T-helper 1 cell (primary cell): ENCODE measurements at places on chromosomes 6 and 20.

DNA sequence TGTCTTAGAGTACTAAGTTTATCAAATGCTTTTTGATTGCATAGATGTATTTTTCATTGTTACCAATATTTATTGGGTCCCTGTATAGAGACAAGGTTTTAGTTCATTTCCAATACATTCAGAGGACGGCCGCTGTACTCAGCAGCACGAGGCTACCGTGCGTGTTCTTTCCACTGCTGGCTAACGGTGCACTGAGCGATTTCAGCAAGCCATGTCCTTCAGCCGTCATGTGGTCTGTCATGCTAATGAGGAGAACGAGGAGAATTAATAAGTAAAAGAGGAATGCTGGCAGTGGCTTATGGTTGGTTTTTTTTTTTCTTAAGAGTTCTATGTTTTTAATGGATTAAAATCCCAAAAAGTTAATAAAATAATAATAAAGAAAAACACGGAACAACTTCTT lies 253.6 kb downstream of the ARID1B start:
- no peak for DNase-seq

- DNase-seq: no peak
These were observed 139.0 kb downstream of the IMPG1 start for GRCh38 chr6:75933387-75933975.

DNA sequence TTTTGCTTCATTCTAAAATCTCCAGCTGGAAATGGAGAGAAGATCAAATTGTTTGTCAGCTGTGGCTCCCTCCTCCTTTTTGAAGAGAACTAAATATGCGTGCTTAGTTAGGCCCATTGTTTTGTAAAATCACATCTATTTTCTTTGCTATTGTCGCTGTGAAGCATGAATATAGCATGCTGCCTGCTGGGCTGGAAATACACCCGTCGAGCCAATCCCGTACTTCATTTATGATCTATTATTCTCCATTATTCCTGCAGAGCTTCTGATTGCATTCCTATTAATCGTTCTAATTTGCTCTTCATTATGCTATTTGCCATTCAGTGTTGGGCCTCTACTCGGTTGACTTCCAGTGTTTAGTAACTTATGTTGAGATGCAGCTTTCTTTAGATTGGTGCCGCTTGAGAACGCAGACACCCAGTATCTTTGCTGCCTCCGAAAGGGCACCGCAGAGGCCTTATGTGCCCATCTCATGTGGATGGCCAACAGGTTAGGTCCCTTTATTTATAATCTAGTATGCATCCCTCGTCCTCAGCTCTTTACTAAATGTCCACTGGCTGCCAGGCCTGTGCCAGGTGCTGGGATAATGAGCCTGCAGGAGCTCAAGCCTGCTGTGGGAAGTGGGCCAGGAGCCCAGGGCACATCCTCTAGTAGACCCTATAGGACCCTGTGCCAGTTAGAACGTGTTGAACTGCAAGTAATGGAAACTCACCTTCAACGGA lies 45.6 kb downstream of the FAM50B start:
- DNase-seq: no peak

GRCh38 chr6:157037165-157037564 lies 260.0 kb downstream of the ARID1B start:
- DNase-seq: no peak

DNA sequence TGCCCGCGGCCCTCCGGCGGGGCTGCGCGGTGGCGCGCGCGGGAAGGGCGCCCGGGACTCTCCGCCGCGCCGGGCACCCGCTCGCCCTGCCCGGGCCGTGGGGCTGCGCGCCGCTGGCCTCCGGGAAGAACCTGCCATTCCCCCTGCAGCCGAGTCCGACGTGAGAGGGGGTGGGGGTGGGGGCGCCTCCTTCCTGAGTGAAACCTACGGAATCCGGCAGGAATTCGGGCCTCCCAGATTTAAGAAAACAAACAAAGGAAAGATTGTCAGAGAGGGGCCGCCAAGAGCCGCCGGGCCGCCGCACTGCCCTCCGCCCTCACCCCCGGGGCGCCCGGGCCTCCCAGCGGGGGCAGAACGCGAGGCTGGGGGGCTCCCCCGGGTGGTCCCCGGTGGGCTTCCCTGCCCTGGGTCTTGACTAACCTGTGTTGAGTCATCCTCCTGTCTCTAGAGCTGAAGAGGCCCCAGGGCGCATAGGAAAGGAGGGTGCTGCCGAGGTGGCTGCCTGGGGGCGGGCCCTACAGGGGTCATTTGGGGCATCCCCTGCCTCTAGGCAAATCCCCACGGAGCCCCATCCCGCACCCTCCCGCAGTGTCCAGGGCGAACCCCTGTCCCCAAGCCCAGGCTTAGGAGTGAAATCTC lies 42.2 kb upstream of the FOXP4 start:
- no peak for DNase-seq

DNA sequence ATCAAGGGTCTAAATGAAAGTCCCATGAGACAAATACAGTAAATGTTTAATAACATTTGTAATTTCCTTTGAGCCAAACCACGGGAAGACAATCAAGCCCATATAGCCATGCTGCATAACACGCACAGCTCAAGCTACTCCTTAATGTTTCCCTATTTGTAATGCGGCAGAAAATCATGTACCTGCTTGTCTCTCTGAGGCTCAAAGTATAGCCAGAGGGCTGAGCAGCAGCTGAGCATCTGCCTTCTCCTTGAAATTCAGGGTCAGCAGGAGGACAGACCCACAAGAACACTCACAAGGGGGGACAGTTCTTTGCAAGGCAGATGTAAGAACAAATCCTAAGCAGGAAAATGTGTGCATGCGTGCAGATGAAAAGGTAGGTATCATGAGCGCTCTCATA lies 45.8 kb upstream of the JARID2 start:
- no peak for DNase-seq

GRCh38 chr20:13809373-13809772 lies 24.5 kb downstream of the NDUFAF5 start:
- DNase-seq: no peak

- no peak for DNase-seq
These were observed 65.1 kb upstream of the DUSP22 start for GRCh38 chr6:227074-227782.

GRCh38 chr6:100719883-100720682 lies 161.0 kb downstream of the ASCC3 start:
- no peak for DNase-seq

DNA sequence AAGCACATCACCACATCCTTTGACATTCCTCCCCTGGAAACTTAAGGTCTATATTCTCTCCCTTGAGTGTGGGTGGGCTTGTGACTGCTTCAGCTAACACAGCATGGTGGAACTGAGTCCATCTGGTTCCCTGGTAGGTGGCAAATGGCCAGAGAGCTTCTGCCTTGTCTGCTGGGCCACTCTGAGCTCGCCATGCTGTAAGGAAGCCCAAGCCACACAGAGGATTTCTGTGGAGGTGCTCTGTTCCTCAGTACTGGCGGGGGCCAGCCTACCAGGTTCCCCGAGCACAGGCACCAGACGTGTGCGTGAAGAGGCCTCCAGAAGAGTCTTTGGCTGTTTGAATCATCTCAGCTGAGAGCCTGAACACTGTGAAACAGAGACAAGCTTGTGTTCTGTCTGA lies 41.6 kb upstream of the PMEPA1 start:
- no peak for DNase-seq

DNA sequence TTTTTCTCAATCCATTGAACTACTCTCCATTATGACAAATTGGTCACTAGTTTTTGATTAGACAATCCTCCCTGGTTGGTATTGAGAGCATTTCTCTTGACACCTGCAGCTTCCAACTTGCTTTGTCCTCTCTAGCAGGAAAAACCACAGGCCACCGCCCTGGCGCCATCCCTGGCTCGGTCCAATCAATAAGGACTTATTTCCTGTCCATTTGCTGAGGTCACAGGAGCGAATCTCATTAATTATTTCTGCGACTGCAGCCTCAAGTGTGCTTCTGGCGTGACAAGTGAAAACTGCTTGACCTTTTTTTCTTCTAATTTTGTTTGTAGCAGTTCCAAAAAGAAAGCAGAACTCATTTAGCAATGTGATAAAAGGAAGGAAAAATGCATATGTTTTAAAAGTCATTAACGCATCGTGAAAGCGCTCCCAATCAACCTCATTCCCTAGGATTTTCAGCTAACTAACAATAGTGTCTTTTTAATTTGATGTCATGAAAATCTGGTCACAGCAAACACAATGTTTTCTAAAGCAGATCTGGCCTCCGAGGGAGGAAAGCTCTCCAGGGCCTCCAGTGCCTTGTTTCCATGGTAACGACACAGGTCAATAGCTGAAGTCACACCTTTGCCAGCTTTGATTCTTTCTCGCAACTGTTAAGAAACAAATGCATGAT lies 39.0 kb upstream of the BEND3 start:
- DNase-seq: no peak

GRCh38 chr6:162627825-162628224 lies 99.7 kb downstream of the PRKN start:
- DNase-seq: no peak
